CD4-positive, CD25-positive, alpha-beta regulatory T cell (primary cell): ENCODE measurements at places on chromosomes 6 and 20. TPM values are rescaled to one million over a fixed set of nuclear protein-coding genes. Genes with fewer than 3 reads are reported as not detected.
A peak's percentile ranks its signal among the peaks of the same experiment; 100 is the strongest.

GRCh38 chr6:112041535-112041934 lies 12.4 kb upstream of the CCN6 start:
- DNase-seq, result no peak
- no peaks in the 10 kb centered on the region for H3K36me3 ChIP-seq
- H3K4me1 ChIP-seq, result peaks cover 12% of the 10 kb centered on the region

DNA sequence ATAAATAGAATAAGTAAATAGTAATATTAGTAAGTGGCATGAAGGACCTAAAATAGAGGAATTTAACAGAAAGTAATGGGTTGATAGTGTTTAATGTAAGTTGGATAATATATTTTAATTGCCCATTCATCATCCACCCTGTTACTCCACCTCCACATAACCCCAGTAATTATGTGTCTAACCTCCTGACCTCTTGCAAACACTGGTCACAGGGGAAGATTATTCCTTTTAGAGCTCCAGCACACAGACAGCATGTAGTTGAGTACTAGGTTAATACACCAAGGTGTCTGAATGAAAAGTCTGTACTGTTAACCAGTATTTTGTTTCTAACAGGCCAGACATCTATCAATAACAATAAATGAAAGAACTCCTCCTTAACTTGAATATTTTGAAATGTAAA lies 92.4 kb upstream of the EYS start:
- H3K27me3 ChIP-seq, result no peaks in the 10 kb centered on the region
- H3K36me3 ChIP-seq, result no peaks in the 10 kb centered on the region
- H3K27ac ChIP-seq, result no peak overlapping the region
- H3K4me1 ChIP-seq, result no peaks in the 10 kb centered on the region
- no peak overlapping the region for H3K4me3 ChIP-seq
- DNase-seq, result no peak

- DNase-seq, result no peak
- H3K4me3 ChIP-seq, result no peak overlapping the region
- no peaks in the 10 kb centered on the region for H3K27me3 ChIP-seq
- H3K4me1 ChIP-seq, result no peaks in the 10 kb centered on the region
Observed at GRCh38 chr6:146240322-146240721, 211.5 kb downstream of the GRM1 start.

DNA sequence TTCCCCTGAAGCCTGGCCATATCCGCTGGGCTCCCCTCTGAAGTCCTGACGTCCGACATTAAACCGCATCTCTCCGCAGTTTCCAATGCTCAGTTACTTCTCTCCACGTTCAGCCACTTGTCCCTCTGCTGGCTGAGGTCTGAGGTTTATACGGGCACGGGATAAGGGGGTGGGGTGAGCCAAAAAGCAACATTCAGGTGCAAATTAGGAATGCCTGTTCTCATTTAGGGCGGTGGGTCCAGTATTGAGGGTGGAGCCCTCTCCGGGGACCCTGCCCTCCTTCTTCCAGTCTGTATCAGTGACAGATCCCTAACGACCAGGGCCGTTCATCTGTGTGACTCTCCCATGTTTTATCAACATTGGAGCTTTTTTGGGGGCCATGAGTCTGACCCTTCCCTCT lies 1454.4 kb downstream of the HACE1 start:
- DNase-seq, result no peak

DNA sequence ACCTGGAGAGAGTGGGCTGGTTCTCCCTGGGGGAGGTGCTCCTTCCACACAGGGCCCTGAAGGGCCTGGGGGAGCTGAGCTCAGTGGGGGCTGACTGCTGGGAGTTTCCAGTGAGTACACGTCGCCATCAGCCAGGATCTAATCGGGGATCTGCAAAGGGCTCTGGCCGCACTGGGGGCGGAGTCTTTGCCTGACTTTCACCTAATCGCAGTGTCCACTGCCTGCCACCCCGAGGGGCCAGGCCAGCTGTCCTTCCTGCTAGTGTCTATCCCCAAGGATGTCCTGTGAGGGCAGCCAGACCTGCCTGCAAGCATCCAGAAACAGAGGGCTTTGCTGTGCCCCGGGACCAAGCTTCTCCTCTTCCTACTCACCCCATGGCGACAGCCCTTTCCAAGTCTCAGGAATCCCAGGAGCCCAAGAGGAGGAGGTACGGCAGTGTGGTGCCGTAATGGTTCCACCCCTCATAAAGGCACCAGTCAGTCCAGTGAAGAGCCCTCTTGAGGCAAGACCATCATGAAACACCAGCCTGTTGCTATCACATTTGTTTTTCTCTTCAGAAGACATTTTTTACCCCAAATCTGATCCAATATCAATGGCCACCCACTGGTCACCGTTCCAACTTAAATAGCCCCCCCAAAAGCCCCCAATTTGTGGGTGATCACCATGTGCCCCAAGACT lies 243.1 kb upstream of the ECI2 start:
- H3K4me3 ChIP-seq, result no peak overlapping the region
- no peaks in the 10 kb centered on the region for H3K27me3 ChIP-seq
- no peaks in the 10 kb centered on the region for H3K4me1 ChIP-seq
- no peak for DNase-seq

TFAP2D gene
- total RNA-seq, result not detected

DNA sequence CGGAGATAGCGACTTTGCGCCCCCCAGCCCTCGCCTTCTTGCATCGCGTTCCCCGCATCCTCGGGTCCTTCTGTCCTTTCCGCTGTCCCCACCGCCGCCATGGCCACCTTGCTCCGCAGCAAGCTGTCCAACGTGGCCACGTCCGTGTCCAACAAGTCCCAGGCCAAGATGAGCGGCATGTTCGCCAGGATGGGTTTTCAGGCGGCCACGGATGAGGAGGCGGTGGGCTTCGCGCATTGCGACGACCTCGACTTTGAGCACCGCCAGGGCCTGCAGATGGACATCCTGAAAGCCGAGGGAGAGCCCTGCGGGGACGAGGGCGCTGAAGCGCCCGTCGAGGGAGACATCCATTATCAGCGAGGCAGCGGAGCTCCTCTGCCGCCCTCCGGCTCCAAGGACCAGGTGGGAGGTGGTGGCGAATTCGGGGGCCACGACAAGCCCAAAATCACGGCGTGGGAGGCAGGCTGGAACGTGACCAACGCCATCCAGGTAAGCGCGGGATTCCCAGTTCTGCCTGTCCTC lies 401 bp downstream of the SLC32A1 start:
- H3K27me3 ChIP-seq, result peaks cover 40% of the 10 kb centered on the region
- H3K4me3 ChIP-seq, result no peak overlapping the region
- DNase-seq, result no peak
- peaks cover 58% of the 10 kb centered on the region for H3K4me1 ChIP-seq
- no peaks in the 10 kb centered on the region for H3K36me3 ChIP-seq
- H3K27ac ChIP-seq, result no peak overlapping the region

CHRNA4 gene
- not detected for total RNA-seq

SRSF12 gene
- not detected for total RNA-seq

KCNK15 gene
- not detected for total RNA-seq

DNA sequence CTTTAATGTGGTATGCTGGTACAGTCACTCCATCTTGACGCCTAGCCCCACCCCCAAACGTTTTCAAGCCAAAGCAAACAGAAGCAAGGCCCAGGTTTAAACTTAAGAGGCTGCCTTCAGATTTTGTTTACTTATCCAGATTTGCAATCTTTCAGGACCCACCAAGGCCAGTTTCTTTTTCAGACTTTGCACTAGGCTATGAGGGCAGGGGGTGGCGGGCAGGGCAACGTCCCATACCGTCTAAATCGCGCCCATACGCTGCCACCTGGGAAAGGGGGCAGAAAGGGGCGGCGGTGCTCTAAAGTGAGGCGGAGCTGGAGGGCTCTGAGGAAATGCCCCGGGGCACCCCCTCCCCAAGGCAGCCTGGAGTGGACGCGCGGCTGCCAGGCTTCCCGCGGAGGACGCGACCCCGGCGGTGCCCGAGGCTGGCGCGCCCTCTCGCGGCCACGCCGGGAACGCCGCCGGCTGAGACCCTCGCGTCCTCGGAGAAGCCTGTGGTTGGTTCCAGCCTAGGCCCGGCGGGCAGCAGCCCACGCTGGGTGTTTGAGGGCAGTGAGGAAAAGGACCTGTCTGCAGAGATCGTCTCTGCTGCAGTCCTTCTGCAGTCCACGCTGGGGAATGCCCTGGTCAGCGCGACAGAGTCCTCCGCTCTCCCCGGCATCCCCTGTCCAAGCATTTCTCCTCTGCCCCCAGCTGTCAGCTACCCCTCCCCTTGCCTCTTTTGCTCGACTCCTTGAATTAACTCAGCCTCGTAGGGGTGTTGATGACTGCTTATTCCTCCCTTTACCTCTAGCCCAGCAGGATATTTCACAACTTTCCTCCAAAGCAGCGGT lies 129.2 kb upstream of the PRND start:
- no peak overlapping the region for H3K4me3 ChIP-seq
- H3K27me3 ChIP-seq, result peaks cover 12% of the 10 kb centered on the region
- H3K36me3 ChIP-seq, result no peaks in the 10 kb centered on the region
- DNase-seq, result peak; percentile 21
- peaks cover 12% of the 10 kb centered on the region for H3K4me1 ChIP-seq

DNA sequence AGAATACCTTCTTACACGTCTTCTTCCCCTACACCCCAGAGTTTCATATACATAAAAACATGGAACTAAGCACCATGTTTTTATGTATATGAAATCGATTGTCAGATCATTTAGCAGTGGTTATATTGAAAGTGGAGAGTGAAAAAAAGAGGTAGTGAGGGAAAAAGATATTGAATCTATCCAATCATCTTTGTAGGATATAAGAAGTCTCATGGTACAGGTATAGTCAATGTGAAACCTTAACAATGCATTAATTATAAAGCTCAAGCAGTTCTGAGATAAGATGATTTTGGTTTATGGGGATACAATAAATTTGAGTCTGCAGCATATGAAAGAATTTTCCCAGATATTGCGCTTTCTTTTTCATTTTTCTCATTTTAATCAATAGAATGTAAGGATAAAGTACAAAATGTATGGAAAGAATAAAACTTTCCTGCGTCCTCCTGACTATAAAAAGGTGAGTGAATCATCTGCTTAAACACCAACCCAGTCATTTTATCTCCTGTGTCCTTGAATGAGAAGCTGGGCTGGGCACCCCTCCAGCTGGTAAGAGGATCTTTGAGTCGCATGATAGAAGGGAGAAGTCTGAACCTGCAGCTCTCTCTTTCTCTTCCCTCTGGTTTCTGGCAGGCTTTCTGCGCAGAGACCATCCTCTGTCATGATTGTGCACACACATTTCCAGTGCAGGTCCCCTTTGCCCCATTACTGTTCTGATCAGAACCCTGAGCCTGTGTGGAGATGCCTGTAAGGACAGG lies 28.1 kb upstream of the AKIRIN2 start:
- H3K36me3 ChIP-seq, result no peaks in the 10 kb centered on the region
- H3K4me3 ChIP-seq, result no peak overlapping the region
- no peaks in the 10 kb centered on the region for H3K27me3 ChIP-seq
- peaks cover 18% of the 10 kb centered on the region for H3K4me1 ChIP-seq
- no peak for DNase-seq
